ENCODE measurements at places on chromosomes 4 and X.
A peak's percentile ranks its signal among the peaks of the same experiment; 100 is the strongest.

DNA sequence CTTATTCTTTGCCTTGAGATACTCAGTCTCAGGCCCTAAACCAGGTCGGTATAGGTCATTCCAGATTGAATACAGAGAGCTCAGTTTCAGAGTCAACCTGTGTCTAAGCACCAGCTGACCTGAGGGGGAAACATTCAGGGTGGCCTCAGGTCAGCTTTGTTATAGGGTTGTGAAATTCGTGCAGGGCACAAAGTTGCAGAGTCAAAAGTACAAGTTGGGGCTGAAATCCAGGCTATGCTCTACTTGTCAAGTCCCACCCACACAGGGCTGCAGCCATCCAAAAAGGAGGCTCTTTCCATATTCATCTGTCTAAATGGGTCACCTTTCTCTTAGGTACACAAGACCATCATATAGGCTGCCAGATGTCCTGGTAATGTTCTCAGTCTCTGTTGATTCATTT, 89.7 kb downstream of the ITIH6 start:
- no peak for DNase-seq

DNA sequence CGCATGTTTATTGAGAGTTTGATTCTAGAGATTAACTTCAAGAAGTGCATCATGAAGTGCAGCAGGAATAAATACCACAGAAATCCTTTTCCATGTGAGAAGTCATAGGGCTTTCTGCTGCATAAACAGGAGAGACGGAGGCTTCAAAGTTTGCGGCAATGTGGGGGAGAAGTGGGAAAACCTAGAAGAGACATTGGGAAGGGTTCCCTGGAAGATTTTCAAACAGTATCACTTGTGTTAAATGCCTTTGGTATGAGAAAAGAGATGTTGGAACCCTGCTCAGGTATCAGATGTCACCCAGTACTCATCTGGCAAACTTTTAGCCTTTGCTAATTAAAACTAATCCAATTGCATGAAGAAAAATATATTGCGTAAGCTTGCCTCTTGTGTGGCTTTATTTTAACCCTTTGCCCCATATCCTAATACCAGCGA, 15.4 kb downstream of the NHS start:
- DNase-seq = no peak

DNA sequence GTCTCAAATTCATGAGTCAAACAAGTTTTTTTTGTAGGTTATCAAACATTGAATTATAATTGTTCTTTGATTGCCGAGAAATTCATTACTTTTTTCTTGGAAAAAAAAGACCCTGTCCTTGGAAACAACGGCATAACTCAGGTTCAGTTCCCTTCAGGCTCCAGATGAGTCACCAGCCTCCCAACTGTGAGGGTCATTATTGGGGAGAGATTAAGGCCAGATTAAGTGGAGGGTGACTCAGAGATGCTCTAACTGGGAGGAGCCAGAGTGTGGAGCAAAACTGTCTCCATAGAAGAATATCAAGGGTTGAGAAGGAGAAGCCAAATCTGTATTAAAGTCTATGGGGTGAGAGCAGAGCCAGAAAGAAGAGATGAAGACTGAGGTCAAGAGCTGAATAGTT, 9.6 kb downstream of the ADGRG4 start:
- no peak for DNase-seq

GRCh38 chr4:15562623-15563022, 92.5 kb downstream of the FBXL5 start:
- no peak for DNase-seq

DNA sequence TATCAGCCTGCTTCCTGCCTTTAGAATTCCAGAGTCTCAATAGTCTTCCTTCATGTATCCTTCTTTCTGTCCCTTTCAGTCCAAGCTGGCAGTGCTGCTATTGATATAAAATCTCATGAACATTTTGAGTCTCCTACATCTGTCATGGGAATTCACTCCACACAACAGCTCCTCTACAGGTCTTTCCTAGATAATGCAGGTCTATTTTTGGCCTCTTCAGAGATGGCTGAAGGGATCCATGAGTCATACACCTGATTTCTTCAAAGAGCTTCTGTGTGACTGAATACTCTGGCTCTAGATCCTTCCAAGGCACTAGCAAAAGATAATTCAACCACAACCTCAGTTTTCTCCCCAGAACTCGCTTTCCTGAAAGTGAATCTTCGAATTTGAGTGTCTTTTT, 115.4 kb downstream of the STPG2 start:
- no peak for DNase-seq

DNA sequence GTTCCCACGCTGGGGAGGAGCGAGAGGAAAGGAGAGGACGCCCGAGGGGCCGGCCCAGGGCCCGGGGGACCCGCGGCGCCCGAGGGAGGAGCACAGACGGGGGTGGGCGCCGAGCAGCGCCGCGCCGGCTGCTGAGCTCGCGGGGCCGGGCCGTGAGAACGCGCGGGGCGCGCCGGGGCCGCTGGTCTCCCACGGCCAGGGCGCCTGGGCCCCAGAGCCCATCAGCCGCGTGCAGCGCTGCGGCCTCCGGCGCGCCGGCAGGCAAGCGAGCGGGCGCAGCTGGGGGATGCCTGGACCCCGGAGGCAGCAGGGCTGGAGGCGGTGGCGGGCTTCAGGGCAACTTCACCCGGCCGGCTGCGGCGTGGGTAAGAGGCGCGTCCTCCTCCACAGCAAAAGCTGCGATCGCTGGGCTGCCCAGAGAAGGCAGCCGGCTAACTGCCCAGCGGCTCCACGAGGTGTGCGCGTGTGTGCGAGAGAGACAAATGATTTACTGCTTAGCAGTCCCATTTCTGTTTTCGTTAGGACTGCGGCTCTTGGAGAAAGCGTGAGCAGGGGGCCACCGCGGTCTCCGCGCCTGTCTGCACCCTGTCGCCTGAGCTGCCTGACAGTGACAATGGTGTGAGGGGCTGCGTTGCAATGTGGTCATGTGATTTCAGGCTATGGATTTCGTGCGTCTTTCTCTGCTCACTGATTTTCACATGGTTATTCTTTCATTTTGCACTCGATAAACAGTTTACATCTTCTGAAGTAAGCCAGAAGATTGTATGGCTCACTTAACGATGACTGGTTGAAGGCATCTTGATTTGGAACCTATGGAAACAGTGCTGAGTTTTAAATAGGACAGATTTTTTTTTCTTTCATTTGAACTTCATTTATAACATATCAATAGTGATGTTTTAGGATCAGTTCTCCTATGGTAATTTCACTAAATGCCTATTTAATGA, 1.2 kb downstream of the GUCY1A1 start:
- DNase-seq = peak; percentile 71

- no peak for DNase-seq
These were observed 48.3 kb downstream of the RAI2 start for GRCh38 chrX:17812763-17813162.

DNA sequence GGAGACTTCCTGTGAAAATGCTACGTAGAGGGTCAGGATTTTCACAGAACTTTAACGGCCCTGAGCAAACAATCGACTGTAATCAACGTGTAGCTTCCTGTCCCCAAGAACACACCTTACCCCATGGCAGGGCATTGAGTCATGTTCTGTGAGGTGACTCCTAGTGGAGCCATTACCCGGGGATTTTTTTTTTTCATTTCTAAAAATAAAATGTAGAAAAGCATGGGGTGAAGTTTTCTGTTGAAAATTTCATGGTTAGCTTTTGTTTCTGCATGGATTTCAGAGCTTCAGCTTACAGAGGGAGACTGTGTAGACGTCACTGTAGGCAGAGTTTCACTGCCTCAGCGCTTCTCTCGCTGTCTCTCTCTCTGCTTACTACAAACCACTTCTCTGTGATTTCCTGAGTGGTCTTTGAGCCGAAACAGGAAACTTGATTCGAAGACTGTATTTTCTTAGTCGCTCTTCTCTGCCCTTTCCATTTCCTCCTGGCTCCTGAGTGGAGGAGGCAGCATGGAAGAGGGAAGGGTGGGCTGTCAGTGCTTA, 111.7 kb downstream of the NFKB1 start:
- DNase-seq = no peak

- no peak for DNase-seq
These were observed 263.0 kb downstream of the IQCM start for GRCh38 chr4:149552601-149553000.

DNA sequence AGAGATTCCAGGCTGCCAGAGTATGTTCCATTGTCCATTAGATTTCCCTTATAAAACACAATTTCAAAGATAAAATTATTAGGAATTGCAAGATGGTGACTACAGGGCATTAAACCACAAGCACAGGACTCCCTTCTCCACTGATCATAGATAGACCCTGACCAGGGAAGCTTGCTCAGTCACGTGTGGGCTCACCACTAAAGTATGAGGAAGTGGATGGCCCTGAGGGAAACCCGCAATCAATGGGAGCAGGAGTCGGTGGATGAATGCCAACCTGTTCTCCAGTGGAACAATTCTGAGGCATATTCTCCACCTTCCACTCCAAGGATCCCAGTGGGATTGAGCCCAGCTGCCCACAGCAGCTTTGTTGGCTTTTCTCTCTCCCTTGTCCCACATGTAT, 515.7 kb downstream of the BCOR start:
- no peak for DNase-seq

DNA sequence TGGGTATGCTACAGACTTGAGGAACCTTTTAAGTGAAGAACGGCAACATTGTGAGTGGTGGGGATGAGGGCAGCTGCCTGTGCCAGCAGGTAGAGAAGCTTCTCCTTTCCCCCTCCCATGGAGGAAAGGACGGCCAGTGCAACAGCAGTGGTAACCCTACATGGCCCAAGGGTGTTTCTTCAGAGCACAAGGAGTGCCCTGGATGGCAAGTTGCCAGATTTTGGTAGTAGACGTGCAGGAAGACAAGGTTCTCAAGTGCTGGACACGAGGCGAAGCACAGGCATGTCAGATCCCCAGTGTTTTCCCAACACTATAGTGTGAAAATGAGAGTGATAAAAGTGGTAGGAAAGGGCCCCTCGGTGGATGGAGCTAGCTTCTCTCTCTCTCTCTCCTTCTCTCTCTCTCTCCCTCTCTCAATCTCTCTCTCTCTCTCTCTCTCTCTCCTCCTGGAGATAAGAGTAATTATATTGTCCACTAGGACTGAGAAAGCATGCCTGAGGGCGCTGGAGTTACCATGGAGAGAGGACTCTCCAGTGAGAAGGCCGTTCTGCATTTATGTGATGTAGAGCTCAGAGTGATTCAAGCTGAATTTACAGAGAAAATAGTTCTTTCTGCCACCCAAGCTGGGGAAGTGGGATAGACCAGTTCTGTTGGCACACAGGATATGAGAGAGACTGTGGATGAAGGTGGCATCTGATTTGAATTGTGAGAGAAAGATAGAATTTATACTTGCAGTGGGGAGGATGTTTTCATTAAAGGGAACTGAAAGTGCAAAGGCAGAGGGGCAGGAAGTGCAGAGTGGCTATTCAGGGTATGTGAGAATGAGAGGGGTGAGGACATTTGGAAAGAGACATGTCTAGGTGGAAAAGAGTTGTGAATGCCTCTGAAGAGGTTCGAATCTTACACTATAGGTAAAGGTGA, 25.7 kb upstream of the TRPC3 start:
- DNase-seq = peak; percentile 29

DNA sequence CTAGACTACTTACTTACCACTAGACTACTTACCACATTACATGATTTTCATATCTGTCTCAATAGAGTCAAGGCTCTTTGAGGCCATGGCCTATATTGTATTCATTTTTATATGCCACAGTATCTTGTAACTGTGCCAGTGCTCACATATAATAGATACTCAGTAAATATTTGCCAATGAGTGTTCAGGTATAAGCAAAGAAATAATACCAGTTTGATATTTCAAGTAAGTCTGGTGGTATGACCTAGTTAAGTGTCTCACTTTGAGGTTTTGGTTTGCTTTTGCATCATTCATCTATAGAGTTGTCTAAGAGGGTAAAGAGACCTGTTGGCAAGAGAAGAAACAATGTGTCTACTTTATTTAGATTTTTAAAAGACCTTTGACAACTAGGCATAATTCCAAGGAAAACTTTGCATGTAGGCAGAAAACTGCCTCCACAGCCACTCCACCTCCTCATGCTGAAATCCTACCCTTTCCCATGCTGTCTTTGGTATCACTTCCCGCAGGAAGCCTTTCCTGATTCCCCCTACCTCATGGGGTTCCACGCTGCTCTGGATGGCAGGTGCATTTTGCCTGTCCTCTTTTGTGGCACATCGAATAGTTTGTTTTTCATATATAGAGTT, 91.3 kb upstream of the KLHL13 start:
- no peak for DNase-seq

DNA sequence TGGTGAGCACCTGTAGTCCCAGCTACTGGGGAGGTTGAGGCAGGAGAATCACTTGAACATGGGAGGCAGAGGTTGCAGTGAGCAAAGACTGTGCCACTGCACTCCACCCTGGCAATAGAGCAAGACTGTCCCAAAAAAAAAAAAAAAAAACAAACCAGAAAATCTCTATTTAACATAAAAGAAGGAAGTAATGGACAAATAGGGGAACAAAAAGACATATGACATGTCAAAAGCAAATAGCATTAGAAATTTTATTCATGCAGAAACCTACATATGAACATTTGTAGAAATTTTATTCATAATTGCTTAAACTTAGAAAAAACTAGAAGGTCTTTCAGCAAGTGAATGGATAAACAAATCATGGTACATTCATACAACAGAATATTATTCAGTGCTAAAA, 97.1 kb upstream of the SH3RF1 start:
- no peak for DNase-seq

- DNase-seq = no peak
These were observed 315.4 kb upstream of the GRIA3 start for GRCh38 chrX:122868631-122869030.

- peak; percentile 28 for DNase-seq
These were observed 34.0 kb upstream of the GYPA start for GRCh38 chr4:144174401-144175067.

GRCh38 chrX:68872171-68872570, 43.4 kb downstream of the EFNB1 start:
- no peak for DNase-seq

GRCh38 chrX:2228536-2228935, 272.2 kb downstream of the DHRSX start:
- DNase-seq = no peak

- no peak for DNase-seq
These were observed 122.4 kb upstream of the DCLK2 start for GRCh38 chr4:149955780-149956390.

- DNase-seq = no peak
These were observed 74.5 kb upstream of the PAQR3 start for GRCh38 chr4:79013756-79014155.

- DNase-seq = no peak
These were observed 136.9 kb downstream of the ASMT start for GRCh38 chrX:1751781-1752180.

- no peak for DNase-seq
These were observed 48.3 kb upstream of the NAP1L2 start for GRCh38 chrX:73262991-73263390.

GRCh38 chrX:55119712-55120111, 30.9 kb downstream of the PAGE2 start:
- no peak for DNase-seq

DNA sequence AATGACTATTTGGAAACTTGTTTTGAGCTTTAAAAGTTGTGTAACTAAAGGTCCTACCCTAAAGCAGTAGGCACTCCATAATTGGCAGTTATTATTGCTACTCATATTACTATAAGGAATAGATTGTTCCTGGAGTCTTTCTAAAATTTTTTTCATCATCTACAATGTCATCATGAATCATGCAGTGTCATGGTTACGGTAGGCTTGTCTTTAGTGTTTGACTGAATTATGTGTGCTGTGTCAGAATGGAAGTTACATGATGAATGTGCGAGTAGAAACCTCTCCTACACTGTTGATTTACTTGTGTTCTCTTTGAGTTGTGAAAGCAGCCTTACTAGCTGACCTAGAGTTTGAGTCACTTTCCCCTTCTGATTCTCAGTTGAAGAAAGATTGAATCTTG, 1099.9 kb downstream of the RAPGEF2 start:
- DNase-seq = no peak

- no peak for DNase-seq
These were observed 58.7 kb upstream of the DHX15 start for GRCh38 chr4:24642981-24643547.

- DNase-seq = no peak
These were observed 81.7 kb downstream of the SHISA3 start for GRCh38 chr4:42478946-42479345.
